ENCODE measurements at places on chromosomes 7 and 10.

- DNase-seq, result no peak
These were observed 7.8 kb upstream of the BAMBI start for GRCh38 chr10:28669227-28670173.

DNA sequence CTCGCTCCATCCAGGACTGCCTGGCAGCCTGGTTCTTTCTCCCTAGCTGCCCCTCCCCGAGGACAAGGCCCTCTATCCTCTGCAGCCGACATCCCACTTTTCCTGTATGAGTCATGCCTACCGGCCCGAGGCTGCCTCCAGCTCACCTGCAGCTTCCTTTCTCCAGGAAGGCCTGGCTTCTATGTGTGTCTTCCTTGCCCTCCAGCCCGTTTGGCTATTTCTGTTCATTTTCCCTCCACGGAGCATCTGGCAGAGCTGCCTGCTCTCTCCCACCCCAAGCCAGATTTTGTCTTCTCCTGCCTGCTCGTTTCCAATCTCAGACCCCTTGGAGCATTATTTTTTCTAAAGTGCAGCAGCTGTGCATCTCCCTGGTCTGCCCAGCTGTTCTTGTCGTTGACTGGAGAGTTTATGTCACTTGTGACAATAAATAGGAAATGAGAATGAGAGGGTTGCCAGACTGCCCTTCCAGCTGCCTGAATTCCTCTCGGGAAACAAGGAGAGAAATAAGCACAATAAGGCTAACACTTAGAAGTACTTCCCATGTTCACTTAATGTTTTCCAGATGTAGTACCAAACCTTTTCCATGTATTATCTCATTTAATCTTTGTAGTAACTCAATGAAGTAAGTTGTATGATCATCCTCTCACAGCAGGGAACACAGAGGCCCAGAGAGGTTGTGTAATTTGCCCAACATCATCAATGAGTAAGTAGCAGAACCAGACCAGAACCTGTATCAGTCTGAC lies 19.7 kb downstream of the UBTD1 start:
- DNase-seq, result no peak

- no peak for DNase-seq
These were observed 19.6 kb upstream of the IFRD1 start for GRCh38 chr7:112430649-112431048.

GRCh38 chr10:109618301-109618700 lies 305.0 kb downstream of the XPNPEP1 start:
- no peak for DNase-seq

DNA sequence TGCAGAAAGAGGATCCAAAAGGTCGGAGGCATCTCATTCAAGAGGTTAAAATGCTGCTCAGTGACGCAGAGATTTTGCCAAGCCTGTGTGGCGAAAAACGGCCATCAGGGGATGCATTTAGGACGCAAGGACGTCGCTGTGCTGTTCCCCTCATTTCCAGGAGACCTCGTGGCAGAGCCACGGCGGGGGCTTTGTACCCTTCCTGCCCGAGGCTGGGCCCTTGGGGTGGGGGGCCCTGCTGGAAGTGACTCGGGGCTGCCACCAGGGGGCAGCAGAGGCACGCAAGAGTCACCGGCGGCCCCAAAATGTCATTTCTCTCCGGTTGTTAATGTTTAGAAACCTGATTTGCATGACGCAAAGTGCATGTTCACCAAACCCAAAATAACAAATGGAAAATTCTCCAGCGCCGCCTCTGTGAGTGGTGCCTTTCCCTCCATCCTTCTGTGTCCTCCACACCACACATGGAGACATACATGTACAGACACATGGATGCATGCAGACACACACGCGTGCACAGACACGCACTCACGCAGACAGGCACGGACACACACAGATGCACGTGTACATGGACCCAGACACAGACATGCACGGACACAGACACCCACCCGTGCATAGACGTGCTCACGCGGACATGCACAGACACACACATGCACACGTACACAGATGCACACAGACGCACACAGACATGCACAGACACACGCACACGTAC lies 51.0 kb upstream of the NKX6-2 start:
- peak; percentile 61 for DNase-seq

DNA sequence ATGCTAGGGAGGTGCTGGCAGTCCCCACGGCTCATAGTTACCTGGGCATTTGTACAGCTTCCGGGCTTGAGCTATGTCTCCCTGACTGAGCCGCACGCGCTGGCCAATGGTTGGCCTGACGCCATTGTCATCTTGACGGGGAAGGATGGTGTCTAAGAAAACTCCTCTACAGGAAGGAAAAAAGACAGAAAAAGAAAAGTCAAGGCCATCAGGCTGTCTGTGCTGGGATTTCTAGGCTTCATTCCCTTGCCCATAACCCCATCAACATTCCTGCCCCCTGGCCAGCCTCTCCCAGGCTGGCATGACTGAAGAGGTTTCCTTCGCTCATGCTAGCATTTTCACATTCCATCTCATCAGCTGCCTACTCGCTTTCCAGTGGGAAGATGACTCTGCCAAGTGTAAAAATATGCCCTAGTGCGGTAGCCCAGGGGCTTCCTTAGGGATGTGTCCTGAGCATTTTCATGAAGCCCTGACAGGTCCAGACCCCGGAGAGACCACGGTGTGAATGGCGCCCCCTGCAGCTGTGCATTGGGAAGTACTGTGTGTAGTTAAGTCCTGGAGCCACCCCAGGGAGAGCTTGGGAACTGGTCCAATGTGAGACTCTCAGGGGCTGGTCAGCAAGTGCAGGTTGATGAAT lies 54.5 kb upstream of the OPALIN start:
- DNase-seq, result no peak

- DNase-seq, result no peak
These were observed 10.7 kb downstream of the LUC7L2 start for GRCh38 chr7:139370301-139370942.

DNA sequence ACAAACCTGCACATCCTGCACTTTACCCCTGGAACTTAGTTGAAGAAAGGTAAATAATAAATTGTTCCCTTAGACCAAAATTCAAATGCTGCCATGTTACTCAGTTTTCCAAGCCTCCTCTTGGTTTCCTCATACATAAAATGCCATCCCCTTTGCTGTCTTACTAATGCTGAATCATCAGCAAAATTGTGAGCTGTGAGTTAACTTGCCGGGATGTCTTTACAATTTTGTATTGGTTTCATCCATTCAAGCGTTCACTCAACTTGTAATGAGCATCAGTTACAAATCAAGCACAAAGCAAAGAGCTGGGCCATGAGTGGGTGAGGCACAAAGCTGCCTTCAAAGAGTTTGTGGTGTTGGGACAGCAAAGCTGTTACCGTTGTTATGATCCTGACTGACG lies 395.8 kb upstream of the ZMIZ1 start:
- DNase-seq, result no peak

DNA sequence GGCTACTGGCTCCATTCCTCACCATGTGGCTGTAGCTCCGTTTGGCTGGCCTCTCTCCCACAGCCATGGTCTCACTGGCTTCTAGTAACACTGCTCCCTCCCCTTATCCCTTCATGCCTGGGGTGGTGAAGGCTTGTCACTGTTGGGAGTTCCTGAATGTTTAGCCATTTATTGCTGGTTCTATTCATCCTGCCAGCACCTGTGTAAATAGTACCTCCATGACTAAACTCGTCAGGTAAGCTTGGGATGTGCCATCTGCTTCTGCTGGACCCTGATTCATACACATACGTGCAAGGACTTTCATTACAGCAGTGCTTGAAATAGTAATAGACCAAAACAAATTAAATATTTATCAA lies 61.6 kb downstream of the CCDC71L start:
- no peak for DNase-seq

DNA sequence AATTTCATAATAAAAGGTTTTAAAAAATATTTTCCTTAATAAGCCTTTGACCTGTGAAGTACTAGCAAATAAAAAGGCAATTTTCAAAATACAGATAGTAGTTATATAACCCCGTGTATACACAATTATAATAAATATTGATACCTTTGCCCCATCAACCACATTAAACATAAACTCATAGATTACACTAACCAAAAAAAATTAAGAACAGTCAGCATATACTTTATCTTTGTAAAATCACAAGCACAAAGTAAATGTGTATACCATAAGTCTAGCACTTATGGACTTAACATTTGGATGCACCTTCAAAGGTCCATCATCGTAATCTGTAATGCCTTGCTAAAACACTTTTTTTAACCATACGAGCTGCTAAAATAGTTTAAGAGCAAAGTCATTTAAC lies 123.4 kb downstream of the SNX13 start:
- DNase-seq, result no peak

DNA sequence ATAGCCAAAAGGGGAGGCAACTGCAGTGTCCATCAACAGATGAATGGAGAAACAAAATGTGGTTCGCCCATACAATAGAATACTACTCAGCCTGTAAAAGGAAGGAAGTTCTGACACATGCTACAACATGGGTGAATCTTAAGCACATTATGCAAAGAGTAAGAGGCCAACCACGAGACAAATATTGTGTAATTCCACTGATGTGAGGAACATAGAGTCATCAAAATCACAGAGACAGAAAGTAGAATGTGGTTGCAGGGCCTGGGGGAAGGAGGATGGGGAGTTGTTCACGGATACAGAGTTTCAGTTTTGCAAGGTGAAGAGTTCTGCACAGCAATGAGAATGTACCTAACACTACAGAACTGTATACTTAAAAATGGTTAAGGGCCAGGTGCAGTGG lies 13.7 kb upstream of the C10orf71 start:
- DNase-seq, result peak; percentile 19

GRCh38 chr7:45219130-45219529 lies 61.5 kb downstream of the RAMP3 start:
- DNase-seq, result no peak

DNA sequence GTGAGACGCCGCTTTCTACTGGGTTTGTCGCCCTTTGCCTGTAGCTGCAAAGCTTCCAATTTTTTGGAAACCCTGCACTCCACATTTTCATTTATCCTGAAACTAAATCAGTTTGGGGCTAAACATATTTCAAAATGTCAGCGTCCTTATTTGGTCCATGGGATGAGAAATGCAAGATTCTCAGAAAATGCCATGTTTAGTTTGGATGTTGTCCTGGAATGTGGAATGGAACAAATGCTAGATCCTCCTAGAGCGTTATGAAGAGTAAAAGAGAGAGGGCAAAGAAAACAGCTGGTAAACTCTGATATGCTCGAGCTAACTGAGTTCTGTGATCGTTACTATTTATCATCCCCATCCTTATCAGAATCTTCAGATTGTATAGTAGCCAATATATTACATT lies 236.9 kb downstream of the KLF6 start:
- DNase-seq, result no peak

GRCh38 chr7:123824754-123825067 lies 20.3 kb upstream of the HYAL4 start:
- no peak for DNase-seq

GRCh38 chr7:106064771-106065574 lies 47.1 kb downstream of the SYPL1 start:
- DNase-seq, result no peak

- no peak for DNase-seq
These were observed 645.2 kb upstream of the IGFBP3 start for GRCh38 chr7:46566097-46566774.
